ENCODE measurements at places on chromosomes 16 and 17. TPM values are rescaled to one million over a fixed set of nuclear protein-coding genes. Genes with fewer than 3 reads are reported as not detected.
A peak's percentile ranks its signal among the peaks of the same experiment; 100 is the strongest.

- H3K4me3 ChIP-seq = no peak overlapping the region
- no peaks in the 10 kb centered on the region for H3K4me1 ChIP-seq
- no peak overlapping the region for H3K27ac ChIP-seq
- no peaks in the 10 kb centered on the region for H3K27me3 ChIP-seq
Observed at GRCh38 chr16:9845661-9846361, 336.4 kb downstream of the GRIN2A start.

DNA sequence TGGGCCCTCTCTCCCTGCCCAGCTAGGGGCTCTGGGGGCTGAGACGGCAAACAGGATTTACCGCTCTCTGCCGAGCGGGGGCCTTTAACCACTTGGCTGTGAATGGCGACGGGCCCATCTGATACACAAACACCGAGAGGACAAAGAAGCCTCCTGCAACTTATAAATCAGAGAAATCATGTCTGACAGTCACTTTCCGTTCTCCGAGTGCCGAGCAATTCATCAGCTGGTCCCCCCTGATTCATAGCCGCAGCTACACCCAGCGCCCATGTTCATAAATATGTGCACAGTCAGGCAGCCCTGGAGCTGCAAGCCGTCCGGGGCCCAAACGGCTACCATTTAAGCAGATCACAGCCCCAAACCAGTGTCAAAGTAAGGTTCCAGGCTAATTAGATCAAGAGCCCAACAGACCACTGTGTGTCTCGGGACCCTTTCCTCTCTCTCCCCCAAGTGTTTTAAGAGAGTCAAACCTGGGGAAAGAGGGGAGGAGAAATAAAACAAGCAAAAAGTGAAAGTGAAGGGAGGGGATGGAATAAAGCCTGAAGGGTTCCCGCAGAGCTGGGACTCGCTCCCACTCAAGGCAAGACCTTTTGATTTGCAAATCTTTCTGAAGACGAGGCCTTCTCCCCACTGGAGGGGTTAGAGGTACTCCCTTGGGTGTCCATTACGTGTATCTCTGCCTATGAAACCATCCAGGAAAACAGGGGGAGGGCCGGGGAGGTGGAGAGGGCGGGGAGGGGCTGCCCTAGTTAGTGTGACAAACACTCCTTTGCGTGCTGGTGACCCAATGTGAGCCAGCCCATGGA lies 154.7 kb downstream of the C16orf78 start:
- H3K4me1 ChIP-seq = peaks cover 10% of the 10 kb centered on the region
- H3K27me3 ChIP-seq = no peaks in the 10 kb centered on the region
- no peaks in the 10 kb centered on the region for H3K36me3 ChIP-seq
- H3K4me3 ChIP-seq = peak overlapping the region; percentile 55

DNA sequence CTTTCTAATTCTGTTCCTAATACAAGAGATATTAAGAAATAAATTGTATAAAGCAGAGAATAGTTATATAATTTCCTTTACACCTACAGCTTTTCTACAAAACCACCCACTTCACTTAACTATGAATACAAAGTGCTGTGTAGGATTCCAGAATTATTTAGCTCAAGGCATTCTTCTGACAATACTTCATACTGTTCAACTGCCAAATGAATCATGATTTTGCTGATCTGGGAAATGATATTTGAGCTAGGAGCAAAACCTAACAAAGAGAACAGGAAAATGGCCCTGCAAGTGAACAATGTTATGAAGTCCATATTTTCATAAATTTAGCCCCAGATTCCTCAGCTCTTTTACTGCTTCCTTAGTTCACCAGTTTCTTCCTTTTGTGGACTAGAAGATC lies 12.9 kb downstream of the BBS2 start:
- H3K27me3 ChIP-seq = no peaks in the 10 kb centered on the region
- H3K4me1 ChIP-seq = no peaks in the 10 kb centered on the region
- no peak for DNase-seq
- H3K27ac ChIP-seq = no peak overlapping the region

UTS2R gene
- 1.3 TPM for total RNA-seq

GRCh38 chr17:39212195-39212810 lies 12.2 kb downstream of the RPL19 start:
- H3K4me3 ChIP-seq = no peak overlapping the region
- no peaks in the 10 kb centered on the region for H3K36me3 ChIP-seq
- DNase-seq = no peak
- peaks cover 4% of the 10 kb centered on the region for H3K27me3 ChIP-seq
- H3K4me1 ChIP-seq = peaks cover 9% of the 10 kb centered on the region

CCR7 gene
- not detected for total RNA-seq

CREBBP gene
- total RNA-seq = 29.5 TPM

DNA sequence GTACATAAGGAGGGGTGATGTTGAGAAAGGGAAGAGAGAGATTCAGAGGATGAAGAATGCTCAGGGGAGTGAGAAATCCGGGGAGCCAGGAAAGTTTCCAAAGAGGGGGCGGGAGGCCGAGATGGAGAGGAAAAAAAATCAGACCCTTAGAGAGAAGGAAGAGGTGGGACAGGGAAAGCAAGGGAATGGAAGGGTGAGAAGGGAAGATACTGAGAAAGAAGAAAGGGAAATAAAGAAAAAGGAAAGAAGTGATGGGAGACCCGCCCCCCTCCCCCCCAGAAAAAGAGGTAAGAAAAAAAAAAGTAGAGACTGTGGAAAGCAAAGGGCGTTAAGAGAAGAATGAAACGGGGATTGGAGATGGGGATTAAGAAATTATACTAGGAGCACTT lies 507 bp downstream of the DYNLRB2 start:
- peaks cover under 1% of the 10 kb centered on the region for H3K27me3 ChIP-seq
- no peak overlapping the region for H3K27ac ChIP-seq
- peak overlapping the region; percentile 76 for H3K4me3 ChIP-seq

LRRC75A gene
- total RNA-seq = 0.55 TPM

CTRB2 gene
- total RNA-seq = 2.0 TPM

GRCh38 chr16:57530104-57530521 lies 6.3 kb downstream of the CCDC102A start:
- peaks cover 37% of the 10 kb centered on the region for H3K4me1 ChIP-seq
- H3K36me3 ChIP-seq = no peaks in the 10 kb centered on the region
- H3K4me3 ChIP-seq = no peak overlapping the region
- no peaks in the 10 kb centered on the region for H3K27me3 ChIP-seq
- no peak for DNase-seq

- H3K4me3 ChIP-seq = no peak overlapping the region
- no peaks in the 10 kb centered on the region for H3K36me3 ChIP-seq
- H3K27ac ChIP-seq = no peak overlapping the region
- H3K4me1 ChIP-seq = no peaks in the 10 kb centered on the region
Observed at GRCh38 chr16:86862595-86863280, 284.4 kb downstream of the FOXL1 start.

GRCh38 chr17:69326377-69327059 lies 415 bp downstream of the ABCA5 start:
- peak overlapping the region; percentile 90 for H3K27ac ChIP-seq
- H3K4me1 ChIP-seq = peaks cover 33% of the 10 kb centered on the region
- H3K4me3 ChIP-seq = peak overlapping the region; percentile 71

DNA sequence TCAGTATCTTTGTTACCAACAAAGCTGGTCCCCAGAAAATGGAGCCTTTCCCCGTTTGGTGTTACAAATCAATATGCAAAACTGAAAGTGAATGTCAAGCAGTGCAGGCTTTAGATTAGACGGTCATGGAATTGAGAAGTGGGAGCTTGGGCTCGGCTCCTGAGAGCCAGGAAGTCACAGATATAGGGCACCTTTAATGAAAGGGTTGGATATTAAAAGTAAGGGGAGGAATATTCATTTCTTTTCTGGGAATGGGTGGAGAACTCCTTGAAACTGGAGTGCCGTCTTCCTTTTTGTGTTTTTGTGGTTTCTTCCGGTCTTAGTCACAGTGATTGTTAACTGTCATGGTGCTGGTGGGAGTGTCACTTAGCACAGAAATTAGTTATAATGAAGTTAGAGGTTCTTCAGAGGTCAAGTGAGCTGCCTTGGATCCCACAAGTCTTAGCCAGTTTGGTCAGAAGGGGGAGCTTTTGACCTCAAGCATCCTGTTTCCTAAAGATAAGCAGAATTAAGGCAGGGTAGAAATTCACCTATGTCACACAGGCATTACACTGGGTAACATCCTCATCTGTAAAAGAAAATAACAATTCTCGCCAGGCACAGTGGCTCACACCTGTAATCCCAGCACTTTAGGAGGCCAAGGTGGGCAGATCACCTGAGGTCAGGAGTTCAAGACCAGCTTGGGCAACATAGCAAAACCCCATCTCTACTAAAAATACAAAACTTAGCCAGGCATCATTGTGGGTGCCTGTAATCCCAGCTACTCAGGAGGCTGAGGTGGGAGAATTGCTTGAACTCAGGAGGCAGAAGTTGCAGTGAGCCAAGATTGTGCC lies 9.6 kb upstream of the EIF1 start:
- DNase-seq = no peak
- no peaks in the 10 kb centered on the region for H3K36me3 ChIP-seq
- peak overlapping the region; percentile 15 for H3K4me3 ChIP-seq
- peak overlapping the region; percentile 76 for H3K27ac ChIP-seq

DNA sequence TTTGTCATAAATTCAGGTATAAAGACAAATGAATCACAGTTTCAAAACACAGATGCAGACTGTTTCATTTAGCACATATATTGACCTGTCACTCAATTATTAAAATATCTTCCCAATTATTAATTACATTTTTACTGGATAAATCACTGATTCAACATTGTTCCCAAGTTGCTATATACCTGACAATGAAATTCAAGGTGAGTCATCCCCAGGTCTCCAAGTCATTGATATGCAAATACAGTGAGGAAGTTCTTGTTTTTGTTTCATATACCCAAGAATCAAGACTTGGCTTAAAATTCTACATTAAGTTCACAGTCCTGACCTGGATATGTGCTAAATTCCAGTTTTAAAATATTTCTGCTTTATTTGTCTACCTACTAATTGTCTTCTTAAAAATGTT lies 599.3 kb upstream of the PSMD7 start:
- H3K27me3 ChIP-seq = no peaks in the 10 kb centered on the region
- no peak overlapping the region for H3K27ac ChIP-seq
- H3K36me3 ChIP-seq = no peaks in the 10 kb centered on the region

TMEM88 gene
- 47.4 TPM for total RNA-seq

IGSF6 gene
- 0.81 TPM for total RNA-seq

EVPLL gene
- total RNA-seq = not detected

DNA sequence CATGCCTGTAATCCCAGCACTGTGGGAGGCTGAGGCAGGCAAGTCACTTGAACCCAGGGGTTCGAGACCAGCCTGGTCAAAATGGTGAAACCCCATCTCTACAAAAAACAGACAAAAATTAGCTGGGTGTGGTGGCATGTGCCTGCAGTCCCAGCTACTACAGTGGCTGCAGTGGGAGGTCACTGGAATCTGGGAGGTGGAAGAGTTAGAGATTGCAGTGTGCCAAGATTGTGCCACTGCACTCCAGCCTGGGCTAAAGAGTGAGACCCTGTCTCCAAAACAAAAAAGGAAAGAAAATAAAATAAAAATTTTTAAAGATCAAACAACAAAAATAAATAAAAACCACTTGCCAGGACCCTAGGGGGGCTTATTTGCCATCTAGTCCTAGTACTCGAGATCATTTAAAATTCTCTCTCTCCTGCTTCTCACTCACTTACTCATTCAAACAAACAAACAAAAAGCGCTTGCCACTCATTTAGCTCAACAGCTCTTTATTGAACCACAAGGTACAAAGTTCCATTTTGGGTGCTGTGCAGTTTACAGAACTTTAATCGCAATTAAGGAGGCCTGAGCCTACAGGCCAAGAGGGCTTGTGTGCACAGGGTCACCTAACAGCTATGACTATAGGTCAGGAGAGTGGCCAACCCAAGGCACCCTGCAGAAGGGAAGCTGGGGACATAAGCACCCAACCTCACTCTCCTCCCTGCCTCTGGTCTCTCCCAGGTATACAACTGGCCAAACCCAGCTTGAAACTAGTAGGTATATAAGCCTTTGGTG lies 4.4 kb downstream of the CHD9NB start:
- no peak for DNase-seq
- no peak overlapping the region for H3K27ac ChIP-seq
- H3K4me3 ChIP-seq = no peak overlapping the region
- no peaks in the 10 kb centered on the region for H3K27me3 ChIP-seq

GALR2 gene
- not detected for total RNA-seq

- H3K27me3 ChIP-seq = no peaks in the 10 kb centered on the region
- H3K27ac ChIP-seq = no peak overlapping the region
- H3K36me3 ChIP-seq = no peaks in the 10 kb centered on the region
- H3K4me3 ChIP-seq = no peak overlapping the region
- DNase-seq = no peak
Observed at GRCh38 chr17:1379930-1380313, 20.1 kb downstream of the YWHAE start.

IRX5 gene
- total RNA-seq = 22.7 TPM

GRCh38 chr17:77209330-77209748 lies 68.6 kb downstream of the SEC14L1 start:
- no peak for DNase-seq
- peaks cover 17% of the 10 kb centered on the region for H3K36me3 ChIP-seq
- peak overlapping the region; percentile 69 for H3K27ac ChIP-seq
- H3K4me1 ChIP-seq = peaks cover 72% of the 10 kb centered on the region

GRCh38 chr16:72620853-72621252 lies 427.1 kb downstream of the ZFHX3 start:
- no peaks in the 10 kb centered on the region for H3K4me1 ChIP-seq
- H3K36me3 ChIP-seq = no peaks in the 10 kb centered on the region

SECTM1 gene
- total RNA-seq = 2.6 TPM

DNAI2 gene
- total RNA-seq = not detected

- peak overlapping the region; percentile 89 for H3K27ac ChIP-seq
- no peak for DNase-seq
- no peaks in the 10 kb centered on the region for H3K27me3 ChIP-seq
- H3K36me3 ChIP-seq = peaks cover 5% of the 10 kb centered on the region
Observed at GRCh38 chr17:48841395-48841831, 10.6 kb downstream of the CALCOCO2 start.

GJD3 gene
- 2.5 TPM for total RNA-seq

C17orf107 gene
- total RNA-seq = 0.31 TPM

- peaks cover 20% of the 10 kb centered on the region for H3K36me3 ChIP-seq
- no peaks in the 10 kb centered on the region for H3K4me1 ChIP-seq
- H3K27ac ChIP-seq = no peak overlapping the region
- H3K27me3 ChIP-seq = no peaks in the 10 kb centered on the region
Observed at GRCh38 chr16:57069053-57069452, 23.3 kb upstream of the CPNE2 start.

ZNF286A gene
- 12.6 TPM for total RNA-seq

DNA sequence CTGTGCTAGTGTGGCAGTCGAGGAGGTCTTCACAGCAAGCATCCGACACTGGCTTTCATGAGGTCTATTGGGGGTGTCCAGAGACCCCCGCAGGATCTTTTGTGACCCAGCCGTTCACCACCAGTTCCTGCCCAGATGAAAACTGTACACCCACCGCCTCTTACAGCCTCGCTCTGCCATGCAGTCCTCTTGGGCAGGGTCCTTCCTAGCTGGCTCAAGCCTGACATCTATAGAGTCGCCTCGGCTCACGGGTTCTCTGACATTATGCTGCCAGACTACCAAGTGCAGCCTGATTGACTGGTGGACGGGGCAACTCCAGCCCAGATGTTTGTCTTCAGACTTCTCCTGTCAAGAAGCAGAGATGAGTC lies 14.6 kb upstream of the CLEC10A start:
- no peaks in the 10 kb centered on the region for H3K36me3 ChIP-seq
- no peaks in the 10 kb centered on the region for H3K4me1 ChIP-seq
- H3K27ac ChIP-seq = no peak overlapping the region
- H3K4me3 ChIP-seq = no peak overlapping the region
- no peak for DNase-seq

BRIP1 gene
- not detected for total RNA-seq

SLC5A11 gene
- not detected for total RNA-seq

HSD3B7 gene
- total RNA-seq = 5.5 TPM

SEPTIN1 gene
- 2.0 TPM for total RNA-seq
